T follicular helper cell (primary cell): ENCODE measurements at places on chromosomes 11 and 22.

DNA sequence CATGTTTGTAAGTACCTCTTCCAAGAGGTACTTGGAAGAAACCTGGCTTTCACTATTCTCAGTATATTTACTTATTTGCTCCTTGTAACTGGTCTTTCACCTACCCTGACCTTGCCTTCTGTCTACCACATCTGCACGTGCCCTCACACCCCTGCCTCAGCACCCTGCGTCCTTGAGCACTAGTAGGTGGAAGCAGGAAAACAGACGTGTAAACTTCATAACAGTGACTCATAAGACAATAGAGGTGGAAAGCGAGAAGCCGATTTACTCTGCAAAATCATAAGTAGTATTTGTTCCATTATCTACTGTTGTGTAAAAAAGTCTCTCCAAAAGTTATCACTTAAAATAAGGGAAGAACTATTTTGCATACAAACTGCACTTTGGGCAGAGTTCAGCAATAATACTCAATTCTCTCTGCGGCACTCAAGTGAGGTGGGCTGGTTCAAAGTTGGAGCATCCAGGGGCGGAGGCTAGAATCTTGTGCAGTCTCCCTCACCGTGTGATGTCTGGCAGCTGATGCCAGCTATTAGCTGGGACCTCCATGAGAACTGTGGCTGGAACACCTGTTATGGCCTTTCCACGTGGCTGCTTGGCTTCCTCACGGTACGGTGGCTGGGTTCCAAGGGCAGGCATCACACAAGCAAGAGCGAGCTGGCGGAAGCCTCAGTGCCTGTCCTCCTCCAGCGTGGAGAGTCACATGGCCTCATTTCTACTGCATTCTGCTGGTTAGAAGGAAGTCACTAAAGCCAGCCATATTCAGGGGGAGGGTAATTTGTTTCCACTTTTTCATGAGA lies 30.4 kb downstream of the PACS1 start:
- peak; percentile 62 for DNase-seq

GRCh38 chr11:105189581-105189980 lies 50.0 kb upstream of the CARD18 start:
- no peak for DNase-seq

GRCh38 chr22:48783821-48784266 lies 1043.8 kb downstream of the BRD1 start:
- no peak for DNase-seq

- DNase-seq: peak; percentile 71
Observed at GRCh38 chr11:11028017-11028692, 170.3 kb upstream of the ZBED5 start.
